ENCODE measurements at places on chromosomes 4 and X.

DNA sequence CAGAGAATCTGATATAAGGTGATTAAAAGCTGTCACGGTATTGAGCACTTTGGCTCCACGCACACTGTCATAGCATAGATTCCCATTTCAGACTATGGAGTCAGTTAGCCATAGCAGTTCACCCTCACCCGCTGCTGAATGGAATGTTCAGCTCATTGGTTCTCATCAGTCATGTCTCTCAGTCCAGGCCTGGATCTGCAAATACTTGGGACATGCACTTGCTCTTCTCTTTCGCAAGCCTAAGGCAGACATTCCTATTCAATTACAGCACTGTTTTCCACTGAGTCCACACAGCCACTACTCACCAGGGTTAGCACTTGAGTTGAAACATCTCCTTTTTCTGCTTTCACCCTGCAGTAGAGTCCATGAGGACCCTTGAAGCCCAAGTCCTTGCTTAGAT lies 30.6 kb upstream of the SCML1 start:
- H3K4me3 ChIP-seq: no peak overlapping the region
- H3K4me1 ChIP-seq: no peaks in the 10 kb centered on the region
- DNase-seq: peak; percentile 84
- no peaks in the 10 kb centered on the region for H3K36me3 ChIP-seq
- H3K27me3 ChIP-seq: no peaks in the 10 kb centered on the region

DNA sequence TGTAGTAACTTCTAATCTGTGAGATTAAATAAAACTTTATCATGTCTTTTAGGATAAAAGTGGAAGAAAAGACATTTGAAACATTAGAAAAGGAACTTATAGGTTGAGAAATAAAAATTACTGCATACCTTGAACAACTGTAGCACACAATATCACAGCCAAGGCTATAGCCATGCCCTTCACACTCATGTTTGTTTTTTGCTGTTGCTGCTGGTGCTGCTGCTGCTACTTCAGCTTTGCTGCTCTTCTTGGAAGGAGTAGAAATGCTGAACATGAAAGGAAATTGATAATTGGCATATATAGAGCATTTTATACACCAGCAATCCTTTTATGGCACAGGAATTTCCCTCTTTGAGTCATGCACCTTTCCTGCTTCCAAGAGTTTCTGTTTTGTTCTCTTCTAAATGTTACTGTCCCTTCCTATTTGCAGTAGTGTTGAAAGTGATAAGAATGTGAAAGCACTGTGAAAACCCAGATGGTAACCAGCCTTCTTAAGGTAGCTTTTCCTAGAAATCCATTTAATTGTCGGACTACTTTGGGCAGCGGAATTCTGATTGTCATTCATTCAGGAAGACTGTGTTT lies at the start of gene CXCL11:
Gene CXCL11 (minus strand): TSS at position 272 of the 582 bp plus-strand sequence. CDS start 83 bp downstream, at position 189.
- H3K27ac ChIP-seq: no peak within 1 kb of the TSS
- H3K4me1 ChIP-seq: no peaks in the 10 kb centered on the region
- no peak within 1 kb of the TSS for H3K4me3 ChIP-seq
- no peaks in the 10 kb centered on the region for H3K36me3 ChIP-seq

- peaks cover 19% of the 10 kb centered on the region for H3K36me3 ChIP-seq
- H3K4me1 ChIP-seq: peaks cover 14% of the 10 kb centered on the region
- DNase-seq: no peak
- H3K27ac ChIP-seq: no peak overlapping the region
- no peaks in the 10 kb centered on the region for H3K27me3 ChIP-seq
These were observed 161.8 kb downstream of the RAP1GDS1 start for GRCh38 chr4:98423009-98423408.

DNA sequence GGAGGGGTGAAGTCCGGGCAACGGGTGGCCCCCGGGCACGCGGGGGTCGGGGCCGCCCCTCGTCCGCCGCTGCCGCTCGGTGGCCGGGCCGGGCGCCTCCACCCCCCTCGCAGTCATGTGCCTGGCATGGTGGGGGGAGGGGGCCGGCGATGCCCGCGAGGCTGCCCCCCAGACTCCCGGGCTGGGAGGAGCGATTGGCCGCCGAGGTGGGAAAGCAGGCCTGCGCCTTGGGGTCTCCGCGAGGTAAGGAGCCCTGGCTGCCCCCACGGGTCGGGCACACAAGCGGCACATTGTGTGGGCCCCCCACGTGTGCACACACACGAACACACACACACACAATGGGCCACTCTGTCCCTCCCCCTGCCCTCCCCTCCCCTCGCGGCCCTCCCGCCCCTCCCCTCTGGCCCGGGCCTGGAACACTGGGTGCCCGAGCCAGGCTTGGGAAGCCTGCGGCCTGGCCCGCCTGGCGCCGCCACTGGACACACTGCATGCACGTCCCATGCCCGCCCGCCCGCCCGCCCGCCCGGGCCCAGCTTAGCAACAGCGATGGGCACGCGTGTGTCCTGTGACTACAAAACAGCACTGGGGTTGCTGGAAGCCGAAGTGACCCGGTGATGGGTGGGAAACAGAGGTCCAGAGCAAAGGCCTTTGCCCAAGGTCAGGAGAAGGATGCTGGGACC lies 1.3 kb downstream of the SLC6A8 start:
- peak overlapping the region; percentile 17 for H3K4me3 ChIP-seq
- no peaks in the 10 kb centered on the region for H3K36me3 ChIP-seq
- no peaks in the 10 kb centered on the region for H3K27me3 ChIP-seq
- no peak for DNase-seq

- H3K4me1 ChIP-seq: peaks cover 3% of the 10 kb centered on the region
- no peak for DNase-seq
- H3K4me3 ChIP-seq: no peak overlapping the region
- no peaks in the 10 kb centered on the region for H3K27me3 ChIP-seq
- H3K27ac ChIP-seq: no peak overlapping the region
These were observed 71.3 kb upstream of the TBL1X start for GRCh38 chrX:9393571-9393970.
